Endothelial cell (in vitro differentiated cells): ENCODE measurements at places on chromosomes 1 and 21. TPM values are rescaled to one million over a fixed set of nuclear protein-coding genes. Genes with fewer than 3 reads are reported as not detected.
A peak's percentile ranks its signal among the peaks of the same experiment; 100 is the strongest.

DNA sequence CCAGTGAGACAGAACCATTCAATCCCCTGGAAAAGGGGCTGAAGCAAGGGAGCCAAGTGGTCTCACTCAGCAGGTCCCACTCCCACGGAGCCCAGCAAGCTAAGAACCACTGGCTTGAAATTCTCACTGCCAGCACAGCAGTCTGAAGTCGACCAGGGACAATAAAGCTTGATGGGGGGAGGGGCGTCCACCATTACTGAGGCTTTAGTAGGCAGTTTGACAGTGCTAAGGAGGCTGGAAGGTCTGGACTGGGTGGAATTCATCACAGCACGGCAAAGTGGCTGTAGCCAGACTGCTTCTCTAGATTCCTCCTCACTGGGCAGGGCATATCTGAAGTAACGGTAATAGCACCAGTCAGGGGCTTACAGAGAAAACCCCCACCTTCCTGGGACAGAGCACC, 105.4 kb upstream of the GORAB start:
- DNase-seq, result no peak

- DNase-seq, result no peak
Measured at GRCh38 chr1:167832693-167833092, 81.2 kb downstream of the ADCY10 start.

- DNase-seq, result no peak
Measured at GRCh38 chr1:39683591-39684312, 7.5 kb downstream of the HPCAL4 start.

DNA sequence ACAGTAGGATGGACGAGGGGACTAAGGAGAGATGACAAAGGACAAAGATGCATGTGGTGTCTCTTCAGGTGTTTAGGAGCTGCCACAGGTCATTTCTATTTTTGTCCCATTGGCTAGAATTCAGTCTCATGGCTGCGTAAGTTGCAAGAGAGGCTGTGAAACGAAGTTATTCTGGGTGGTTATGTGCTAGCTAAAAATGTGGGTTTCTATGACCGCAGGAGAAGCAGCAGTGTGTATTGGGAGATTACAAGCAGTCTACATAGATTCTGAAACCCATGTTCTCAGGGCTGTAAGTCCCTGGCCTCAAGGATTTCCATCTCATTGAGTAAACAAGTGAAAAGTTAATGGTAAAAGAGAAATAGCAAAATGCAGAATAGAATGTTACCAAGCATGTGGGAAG, 110.7 kb downstream of the SPATA46 start:
- no peak for DNase-seq

- peak; percentile 20 for DNase-seq
Measured at GRCh38 chr21:33402001-33402979, 923 bp upstream of the IFNGR2 start.

DNA sequence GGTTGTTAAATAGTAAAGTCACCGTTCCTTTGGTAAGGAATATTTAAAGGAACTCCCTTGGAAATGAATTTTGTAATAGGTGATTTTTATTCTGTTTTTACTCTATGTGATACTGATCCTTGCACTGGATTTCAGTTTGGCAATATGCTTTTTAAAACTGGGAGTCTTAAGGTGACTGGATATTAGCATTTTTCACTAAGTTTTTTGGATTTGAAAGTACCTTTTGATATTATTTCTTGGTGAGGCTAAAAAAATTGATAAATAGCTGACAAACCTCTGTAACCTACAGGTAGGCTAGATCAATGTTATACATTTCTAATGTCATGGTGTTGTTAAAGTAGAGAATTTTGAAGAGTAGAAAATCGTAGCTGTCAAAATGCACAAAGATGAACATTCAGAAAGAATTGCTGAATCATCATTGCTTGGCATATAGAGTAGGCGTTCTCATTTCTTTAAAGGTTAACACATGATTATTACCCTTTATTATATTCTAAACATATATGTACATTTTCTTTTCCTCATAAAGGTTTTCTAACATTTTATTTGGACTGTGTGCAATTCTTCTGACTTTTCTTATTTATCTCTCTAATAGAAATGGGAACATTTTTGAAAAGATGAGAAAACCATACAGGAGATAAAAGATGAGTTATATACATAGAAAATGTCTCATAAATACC, 1.5 kb upstream of the DNAJB4 start:
- DNase-seq, result no peak

- DNase-seq, result no peak
Measured at GRCh38 chr1:7019510-7019909, 234.3 kb downstream of the CAMTA1 start.

DNA sequence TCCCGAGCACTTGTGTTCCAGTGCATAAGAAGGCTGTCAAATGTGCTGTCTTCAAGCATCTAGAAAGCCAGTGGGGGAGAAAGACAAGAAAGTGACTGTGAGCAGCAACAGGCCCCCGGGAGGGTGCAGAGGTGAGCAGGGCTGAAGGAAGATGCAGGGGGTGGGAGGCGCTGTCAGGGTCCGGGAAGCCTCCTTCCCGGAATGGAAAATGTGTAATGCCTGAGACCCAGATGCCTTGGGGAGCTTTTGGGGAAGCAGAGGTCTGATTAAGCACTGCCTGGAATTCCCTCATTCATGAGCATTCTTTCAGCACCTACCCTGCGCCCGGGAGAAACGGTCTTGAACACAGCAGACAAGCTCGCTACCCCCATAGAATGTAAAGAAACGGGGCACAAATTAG, 1.3 kb downstream of the NPHP4 start:
- DNase-seq, result no peak

DNA sequence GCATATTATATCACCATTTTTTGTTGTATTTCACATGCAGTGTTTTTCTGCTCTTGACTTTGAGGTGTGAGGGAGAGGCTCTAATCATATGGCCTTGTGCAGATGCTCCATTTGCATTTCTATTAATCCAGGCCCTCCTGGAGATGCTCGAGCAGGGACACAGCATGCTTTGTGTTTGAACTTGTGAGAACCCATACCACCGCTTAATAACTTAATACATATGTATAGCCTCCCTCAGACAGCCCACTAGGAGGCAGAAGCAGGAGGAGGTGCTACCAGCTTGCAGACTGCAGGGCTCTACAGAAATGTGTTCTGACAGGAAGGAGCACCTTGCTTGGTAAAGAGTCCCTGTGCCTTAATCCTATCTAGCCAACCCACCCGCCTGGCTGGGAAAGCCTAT, 155.2 kb downstream of the BARHL2 start:
- no peak for DNase-seq

GRCh38 chr1:181594553-181594952, 111.2 kb downstream of the CACNA1E start:
- no peak for DNase-seq

DNA sequence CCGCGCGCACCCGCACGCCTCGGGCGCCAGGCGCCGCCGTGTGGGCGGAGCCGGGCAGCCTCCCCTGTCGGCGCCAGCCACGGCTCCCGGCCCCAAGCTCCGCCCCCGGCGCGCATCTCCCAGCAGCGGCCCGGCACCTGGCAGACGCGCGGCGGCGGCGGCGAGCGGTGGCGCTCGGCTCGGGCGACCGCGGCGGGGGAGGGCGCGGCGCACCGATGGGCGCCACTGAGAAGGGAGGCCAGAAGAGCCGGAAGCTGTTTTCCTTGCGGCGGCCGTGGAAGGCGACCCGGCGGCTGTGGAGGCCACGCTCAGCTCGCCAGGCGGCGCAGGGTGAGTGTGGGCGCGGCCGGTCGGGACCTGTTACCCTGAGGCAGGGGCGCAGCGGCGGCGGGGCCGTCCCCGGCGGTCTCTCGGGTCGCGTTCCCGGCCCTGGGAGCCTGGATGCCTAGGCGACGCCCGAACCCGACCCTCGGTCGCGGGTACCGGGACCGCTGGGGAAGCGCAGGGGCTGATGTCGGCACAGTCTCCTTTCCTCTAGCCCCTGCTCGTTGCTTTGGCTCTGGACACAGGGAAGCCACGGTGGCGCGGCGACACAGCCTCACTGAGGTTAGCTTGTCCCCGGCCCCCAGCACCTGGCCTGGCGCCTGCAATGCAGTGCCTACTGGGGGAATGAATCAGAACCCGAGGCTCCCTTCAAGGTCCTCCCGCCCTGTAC, 54.9 kb upstream of the DNAJC6 start:
- DNase-seq, result peak; percentile 74

DNA sequence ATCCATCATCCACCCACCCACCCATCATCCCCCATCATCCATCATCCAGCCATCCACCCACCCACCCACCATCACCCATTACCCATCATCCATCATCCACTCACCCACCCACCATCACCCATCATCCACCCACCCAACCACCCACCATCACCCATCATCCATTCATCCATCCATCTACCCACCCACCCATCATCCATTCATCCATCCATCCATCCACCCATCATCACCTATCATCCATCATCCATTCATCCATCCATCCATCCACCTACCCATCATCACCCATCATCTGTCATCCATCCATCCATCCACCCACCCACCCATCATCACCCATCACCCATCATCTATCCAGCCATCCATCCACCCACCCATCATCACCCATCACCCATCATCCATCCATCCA, 81.5 kb downstream of the ADARB1 start:
- DNase-seq, result no peak

DNA sequence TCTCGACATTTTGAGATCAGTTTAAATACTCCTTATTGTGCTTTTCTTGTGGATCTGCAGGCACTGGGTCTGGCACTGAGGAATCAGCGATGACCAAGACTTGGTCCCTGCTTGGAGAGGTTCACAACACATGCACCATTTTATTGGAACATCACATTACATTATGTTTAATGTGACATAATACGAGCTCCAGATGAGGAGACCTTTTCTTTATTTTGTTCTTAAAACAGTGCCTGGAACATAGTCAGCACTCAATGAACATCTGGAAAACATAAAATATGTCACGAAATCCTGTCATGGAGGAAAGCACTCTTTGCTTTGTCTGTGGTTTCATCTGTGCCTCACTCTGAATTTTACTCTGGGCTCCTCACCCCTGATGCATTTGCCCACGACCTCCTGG, 110.7 kb downstream of the ST6GALNAC3 start:
- DNase-seq, result no peak

DNA sequence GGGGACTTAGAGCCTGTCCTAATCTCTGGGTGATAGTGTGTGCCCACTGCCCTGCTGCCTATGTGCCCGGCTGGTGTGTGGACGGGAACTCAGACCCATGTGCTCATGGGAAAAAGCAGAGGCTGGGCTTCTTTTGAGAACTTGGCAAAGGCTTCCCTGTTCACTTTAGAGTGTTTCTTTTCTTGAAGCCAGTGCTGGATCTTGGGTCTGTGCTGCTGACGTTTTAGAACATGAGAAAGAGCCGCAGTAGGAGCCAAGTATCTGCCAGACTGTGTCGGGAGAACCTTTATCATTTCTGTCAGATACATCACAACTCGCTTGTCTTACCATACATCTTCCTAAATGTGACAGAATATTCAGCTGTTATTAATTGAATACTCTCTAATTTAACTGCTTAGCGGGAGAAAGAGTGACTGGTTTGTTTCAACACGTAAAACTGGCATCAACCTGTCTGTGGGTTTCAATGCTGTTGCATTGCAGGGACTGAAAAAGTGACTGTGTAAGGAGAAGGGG, 195.2 kb downstream of the PBX1 start:
- DNase-seq, result no peak

GRCh38 chr1:195663549-195664280, 944.5 kb downstream of the KCNT2 start:
- no peak for DNase-seq

DNA sequence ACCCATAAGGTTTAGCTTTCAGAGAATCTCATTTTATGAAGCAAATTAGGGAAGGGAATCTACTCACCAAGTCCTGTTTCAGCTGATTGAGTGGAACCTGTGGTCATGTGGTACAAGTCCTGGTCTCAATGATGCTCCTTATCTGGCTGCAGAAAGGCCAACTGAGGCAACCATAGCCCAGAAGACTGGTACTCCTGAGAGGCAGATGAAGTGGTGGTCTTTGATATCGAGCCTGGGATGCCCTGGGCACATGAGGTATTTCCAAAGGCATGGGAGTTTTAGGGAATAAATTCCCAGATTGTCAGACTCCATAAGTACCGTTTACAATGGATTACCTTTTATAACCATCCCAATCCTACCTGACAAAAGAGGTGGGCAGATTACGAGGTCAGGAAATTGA, 3.3 kb downstream of the MX1 start:
- DNase-seq, result no peak

DNA sequence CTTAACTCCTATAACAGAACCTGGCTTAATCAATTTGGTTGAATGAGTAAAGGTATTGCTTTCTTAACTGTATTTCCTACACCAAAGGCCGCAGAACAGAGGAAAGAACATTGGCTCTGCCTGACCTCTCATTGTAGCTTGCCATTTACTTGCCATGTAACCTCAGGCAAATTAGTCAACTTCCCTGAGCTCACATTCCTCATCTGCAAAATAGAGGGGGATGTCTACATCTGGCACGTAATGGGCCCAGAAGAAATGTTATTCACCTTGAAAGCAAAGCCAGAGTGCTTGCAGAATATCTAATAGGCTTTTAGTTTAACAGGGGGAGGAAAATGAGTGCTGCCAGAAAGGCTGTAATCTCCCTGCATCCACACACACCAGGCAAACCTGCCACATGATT, 44.3 kb downstream of the LAMC2 start:
- DNase-seq, result no peak

DNA sequence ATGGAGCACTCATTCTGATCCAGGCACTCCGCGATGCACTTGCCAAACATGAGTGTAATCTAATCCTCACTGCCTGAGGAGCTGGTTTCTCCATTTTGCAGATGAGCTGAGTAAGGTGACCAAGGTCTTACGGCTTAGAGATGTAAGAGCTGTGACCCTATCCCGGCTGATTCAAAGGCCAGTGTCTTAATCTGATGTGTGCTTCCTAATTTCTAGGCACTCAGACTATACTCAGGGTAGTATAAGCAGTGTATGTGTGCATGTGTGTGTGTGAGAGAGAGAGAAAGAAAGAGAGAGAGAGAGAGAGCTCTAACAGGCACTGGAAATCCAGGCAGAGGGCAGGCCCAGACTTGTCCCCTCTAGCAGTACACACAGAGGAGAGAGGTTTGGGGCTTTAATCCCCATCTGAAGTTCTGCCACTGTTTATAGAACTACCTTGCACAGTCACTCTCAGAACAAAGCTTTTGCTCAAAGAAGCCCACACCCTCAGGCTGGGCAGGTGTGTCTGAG, 188.2 kb downstream of the ZBTB18 start:
- no peak for DNase-seq

- DNase-seq, result no peak
Measured at GRCh38 chr1:96912248-96912647, 190.7 kb downstream of the PTBP2 start.

GRCh38 chr1:14662116-14662515, 63.6 kb downstream of the KAZN start:
- no peak for DNase-seq

The TRIM58 gene
- total RNA-seq, result 1.4 TPM

The LCE3D gene
- total RNA-seq, result not detected

The RCAN1 gene
- 9.1 TPM for total RNA-seq

The RAP1GAP gene
- 0.56 TPM for total RNA-seq

The MMEL1 gene
- total RNA-seq, result not detected

The CLDN19 gene
- not detected for total RNA-seq

The CDA gene
- total RNA-seq, result 1.1 TPM
